ENCODE measurements at places on chromosomes 1 and 21.

- no peak for DNase-seq
Observed at GRCh38 chr1:159598196-159598595, 10.6 kb downstream of the APCS start.

GRCh38 chr1:50995651-50996050 is 25.6 kb downstream of the CDKN2C start:
- no peak for DNase-seq

- peak; percentile 57 for DNase-seq
Observed at GRCh38 chr1:92980732-92981647, 19.7 kb upstream of the DIPK1A start.

- no peak for DNase-seq
Observed at GRCh38 chr21:39503123-39503762, 51.5 kb downstream of the SH3BGR start.

DNA sequence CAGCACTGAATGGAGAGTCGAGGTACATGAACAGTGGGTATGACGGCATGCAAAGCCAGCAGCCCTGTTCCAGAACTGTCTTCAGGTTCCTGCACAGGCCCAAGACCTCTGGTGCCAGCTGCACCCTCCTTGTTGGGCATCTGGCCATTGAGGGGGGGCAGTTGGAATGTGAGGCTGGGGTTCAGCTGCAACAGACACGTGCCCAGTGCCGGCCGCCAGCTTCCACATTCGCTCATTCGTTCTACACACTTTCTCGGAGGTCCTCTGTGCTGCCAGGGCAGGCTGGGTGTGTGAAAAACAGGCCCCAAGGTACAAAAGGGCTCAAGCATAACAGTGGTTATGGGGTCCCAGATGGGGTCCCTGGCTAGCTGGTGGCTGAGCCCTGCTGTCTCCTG is 37.9 kb upstream of the SLC19A1 start:
- DNase-seq: no peak

DNA sequence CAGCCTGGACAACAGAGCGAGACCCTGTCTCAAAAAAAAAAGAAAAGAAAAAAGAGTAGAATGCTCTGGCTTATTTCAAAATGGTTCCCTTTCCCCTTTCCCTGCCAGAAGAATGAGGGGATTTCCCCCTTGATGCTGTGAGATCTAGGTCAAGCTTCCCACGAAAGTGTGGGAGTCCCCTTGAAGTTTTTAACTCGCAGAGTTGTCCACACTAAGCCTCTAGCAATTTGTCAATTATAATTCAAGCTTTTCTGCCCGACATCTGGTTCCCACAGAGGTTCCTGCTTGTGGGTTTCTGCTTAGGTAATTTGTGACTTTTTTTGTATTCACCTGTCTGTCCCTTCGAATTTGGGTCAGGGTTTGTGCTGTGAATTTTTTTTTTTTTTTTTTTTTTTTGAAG is 62.8 kb downstream of the ZFYVE9 start:
- no peak for DNase-seq

DNA sequence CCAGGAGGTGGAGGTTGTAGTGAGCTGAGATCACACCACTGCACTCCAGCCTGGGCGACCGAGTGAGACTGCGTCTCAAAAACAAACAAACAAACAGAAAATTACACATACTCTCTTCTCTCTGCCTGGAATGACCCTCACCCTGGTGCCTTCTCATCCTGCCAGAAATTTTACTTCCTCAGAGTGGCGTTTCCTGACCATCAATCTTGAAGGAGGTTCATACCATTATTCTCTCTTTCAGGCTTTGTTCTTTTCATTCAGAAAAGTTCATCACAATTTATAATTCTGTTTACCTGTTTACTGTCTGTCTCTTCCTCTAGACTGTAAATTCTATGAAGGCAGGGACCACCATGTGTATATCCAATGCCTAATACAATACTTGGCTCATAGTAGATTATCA is 79.3 kb downstream of the RPS6KA1 start:
- no peak for DNase-seq

DNA sequence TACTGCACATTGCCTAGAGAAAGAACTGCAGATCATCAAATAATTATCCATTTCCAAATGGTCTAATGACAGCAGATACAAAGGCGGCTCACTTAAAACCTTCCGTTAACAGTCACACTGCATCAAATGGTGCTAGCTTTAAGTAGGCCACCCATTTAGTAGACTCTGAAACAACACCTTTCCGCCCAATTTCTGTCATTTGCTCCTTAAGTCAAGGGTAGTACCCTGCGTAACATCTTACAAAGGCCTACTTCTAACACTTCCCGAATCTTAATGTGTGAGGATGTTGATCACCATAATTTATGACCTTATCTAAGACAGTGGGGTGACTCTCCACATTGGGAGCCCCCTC is 692 bp upstream of the RALGPS2 start:
- no peak for DNase-seq

GRCh38 chr1:152777510-152778137 is 2.7 kb downstream of the LCE1F start:
- DNase-seq: no peak

- no peak for DNase-seq
Observed at GRCh38 chr1:22286491-22286890, 143.6 kb upstream of the WNT4 start.

DNA sequence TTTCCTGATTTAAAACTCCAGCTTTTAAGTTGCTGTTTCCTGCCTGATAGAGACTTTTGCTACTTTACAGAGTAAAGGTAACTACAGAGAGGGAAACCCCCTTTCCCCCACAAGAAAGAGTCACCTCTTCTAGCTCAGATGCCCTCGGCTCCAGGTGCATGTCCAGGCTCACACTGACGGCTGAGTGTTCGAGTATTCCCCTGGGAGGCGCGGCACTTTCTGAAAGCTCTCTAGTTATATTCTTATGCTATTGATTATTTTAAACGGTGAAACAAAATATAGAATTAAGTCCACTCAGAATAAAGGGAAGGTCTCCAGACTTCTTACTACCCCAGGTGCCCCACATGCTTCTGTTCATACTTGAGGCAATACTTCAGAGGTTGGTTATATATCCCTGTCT is 160.3 kb upstream of the FMN2 start:
- no peak for DNase-seq

DNA sequence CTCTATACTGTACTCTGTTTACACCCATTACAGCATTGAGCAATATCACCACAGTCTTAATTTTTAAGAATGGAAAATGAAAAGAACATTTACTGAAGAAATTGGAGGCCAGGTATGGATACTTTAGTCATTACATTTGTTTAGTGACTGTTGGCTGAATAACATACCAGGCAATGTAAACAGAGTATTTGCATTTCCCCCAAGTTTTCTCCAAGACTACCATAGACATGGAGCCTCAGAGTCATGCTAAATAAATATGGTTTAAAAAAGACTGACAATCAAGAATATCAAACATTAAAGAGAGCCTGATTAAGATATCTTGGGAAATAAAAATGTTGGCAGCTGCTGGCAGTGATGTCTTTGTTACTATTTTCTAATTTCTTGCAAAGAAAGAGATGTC is 136.9 kb upstream of the ADAMTS5 start:
- no peak for DNase-seq

GRCh38 chr1:154978360-154978759 is 3.9 kb downstream of the CKS1B start:
- no peak for DNase-seq

GRCh38 chr21:45281411-45282282 is 6.0 kb downstream of the POFUT2 start:
- no peak for DNase-seq

GRCh38 chr1:201105688-201106087 is 6.5 kb downstream of the CACNA1S start:
- no peak for DNase-seq

GRCh38 chr1:14964711-14965055 is 188.9 kb upstream of the TMEM51 start:
- no peak for DNase-seq

DNA sequence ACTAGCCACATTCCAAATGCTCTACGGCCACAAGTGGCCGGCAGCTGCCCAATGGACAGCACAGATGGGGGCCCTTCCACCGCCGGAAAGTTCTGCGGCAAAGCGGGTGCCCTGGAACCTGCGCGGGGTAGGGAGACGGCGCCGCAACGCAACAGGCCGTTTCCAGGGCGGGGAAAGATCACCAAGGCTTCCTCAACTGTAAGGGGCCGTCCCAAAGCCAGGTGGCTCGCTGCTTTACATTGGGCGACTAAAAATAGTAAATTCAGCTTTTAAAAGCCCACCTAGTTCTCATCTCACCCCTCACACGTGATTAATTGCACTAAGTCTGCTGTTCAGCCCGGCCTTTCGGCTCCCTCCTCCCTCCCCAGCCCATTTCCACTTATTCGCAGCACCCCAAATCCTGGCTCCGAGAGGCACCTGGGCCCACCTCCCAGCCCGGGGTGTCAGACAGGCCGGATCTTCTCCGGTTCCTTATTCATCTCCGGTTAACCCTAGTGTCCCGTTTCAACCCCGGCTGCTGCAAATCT is 643 bp downstream of the CFAP298 start:
- peak; percentile 8 for DNase-seq

GRCh38 chr1:51924455-51924854 is 45.9 kb upstream of the NRDC start:
- DNase-seq: no peak

DNA sequence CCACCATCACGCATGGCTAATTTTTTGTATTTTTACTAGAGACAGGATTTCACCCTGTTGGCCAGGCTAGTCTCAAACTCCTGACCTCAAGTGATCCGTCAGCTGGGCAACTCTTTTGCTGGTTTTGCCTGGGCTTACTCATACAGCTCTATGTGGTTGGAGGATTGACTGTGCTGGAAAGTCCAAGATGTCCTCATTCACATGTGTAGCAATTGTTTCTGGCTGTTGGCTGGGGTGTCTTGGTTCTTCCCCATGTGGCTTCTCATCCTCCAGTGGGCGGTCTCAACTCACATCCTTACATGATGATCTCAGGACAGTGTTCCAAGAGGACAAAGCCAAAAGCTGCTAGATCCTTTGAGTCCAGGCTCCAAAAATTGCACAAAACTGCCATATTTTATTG is 53.3 kb downstream of the TEX35 start:
- no peak for DNase-seq

DNA sequence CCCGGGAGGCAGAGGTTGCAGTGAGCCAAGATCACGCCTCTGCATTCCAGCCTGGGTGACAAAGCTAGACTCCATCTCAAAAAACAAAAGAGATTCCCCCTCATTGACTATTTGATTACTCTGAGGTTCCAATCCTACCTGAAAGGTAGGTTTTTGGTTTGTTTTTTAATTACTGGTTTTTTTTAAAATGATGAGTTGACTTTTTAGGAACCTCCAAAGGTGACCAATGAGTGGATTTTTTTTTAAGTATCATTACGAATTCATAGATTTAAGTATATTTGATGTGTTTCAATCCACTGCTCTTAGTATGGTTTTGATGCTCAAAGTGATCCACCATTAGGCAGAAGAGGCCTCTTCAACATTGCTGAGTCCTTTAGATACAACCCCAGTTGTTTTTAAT is 47.9 kb upstream of the LAX1 start:
- no peak for DNase-seq

DNA sequence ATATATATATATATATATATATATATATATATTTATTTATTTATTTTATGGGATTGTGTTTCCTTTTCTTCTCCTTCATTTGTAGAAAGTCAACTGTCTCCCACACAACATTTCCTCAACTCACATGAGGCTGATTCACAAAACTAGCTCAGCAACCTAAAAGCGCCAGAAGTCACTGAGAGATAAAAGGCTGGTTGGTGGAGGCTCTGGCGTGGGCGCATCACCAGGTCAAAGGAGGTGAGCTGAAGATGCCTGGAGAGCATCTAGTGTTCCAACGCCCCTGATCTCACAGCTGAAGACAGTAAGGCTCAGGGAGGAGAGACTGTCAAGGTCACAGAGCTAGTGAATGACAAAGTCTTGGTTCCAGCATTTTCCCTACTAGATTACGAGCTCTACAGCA is 78.0 kb downstream of the HLCS start:
- no peak for DNase-seq

DNA sequence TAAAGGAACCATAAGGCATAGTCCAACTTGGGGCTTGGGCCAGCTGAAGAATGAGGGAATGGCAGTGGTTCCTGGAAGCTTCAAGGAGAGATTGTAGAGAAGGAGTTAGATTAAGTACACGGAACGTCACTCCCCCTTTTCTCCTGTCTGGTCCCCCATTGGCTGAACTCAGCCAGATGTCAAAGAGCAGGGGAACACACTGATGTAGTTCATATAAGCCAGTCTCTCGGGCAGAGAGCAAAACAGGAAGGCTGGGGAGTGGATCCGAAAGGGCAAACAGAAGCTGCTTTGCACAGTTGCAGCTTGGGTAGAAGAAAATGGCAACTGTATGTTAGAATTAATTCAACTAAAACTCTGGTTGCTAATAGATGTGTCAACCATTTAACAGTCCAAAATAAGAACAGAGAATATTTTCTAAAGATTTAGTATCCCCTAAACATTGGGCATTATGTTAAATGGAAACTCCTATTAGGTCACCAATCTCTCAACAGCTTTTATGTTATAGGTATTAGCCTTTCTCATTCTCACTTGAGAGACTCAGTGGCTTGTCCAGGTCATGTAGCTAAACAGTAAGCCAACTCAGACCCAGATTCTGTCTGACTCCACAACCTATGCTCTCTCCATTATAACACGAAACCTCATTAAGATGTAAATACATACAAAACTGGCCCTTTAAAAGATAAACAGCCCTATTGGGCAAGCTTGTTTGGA is 600.7 kb upstream of the USP24 start:
- DNase-seq: no peak

GRCh38 chr1:61289232-61290098 is 207.1 kb downstream of the NFIA start:
- DNase-seq: no peak

DNA sequence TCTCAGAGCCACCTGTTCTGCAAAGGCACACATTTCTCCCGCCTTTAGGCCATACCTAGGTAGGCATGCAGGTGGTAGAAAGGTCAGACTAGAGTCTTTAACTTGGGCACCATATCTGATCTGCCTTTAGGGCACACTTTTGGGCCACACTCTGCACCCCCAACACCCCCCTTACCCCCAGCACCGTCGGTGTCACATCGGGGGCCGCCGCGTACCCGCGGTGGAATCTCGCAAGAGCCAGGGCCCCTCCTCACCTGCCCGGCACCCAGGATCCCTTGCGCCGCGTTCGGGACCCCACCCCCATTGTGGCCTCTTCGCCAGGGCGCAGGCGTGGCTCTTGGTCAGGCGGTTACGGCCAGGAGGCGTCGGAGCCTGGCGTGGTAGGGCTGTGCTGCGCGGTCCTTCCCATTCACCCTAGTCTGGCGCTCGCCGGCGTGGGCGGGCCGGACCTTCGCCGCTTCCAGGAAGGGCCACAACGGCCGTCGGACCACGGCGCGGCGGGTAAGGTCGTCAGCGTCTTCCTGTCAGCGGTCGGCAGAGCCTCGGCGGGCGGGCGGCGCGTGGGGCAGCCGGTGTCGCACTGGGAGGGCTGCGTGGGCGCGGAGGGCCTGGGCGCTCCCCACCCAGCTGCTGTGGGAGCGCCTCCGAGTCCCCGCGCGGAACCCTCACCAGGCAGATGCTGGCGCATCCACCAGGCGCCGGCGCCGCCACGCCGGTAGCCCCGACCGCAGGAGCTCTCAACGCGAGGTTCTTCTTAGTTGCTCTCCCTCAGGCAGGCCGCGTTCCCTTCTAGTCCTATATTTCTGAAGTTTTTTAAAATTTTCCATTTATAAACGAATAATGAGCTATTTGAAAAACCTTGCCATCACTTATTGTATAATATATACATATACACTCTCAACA is at the start of gene DNAH14:
Gene DNAH14, plus strand, starts transcription at position 341 of the 903 bp plus-strand sequence. CDS start 23,028 bp downstream, outside the sequence.
- no peak for DNase-seq

GRCh38 chr1:221161571-221162041 is 282.4 kb downstream of the HLX start:
- DNase-seq: no peak
